ENCODE measurements at places on chromosomes 7 and 10. TPM values are rescaled to one million over a fixed set of nuclear protein-coding genes. Genes with fewer than 3 reads are reported as not detected.

BMPER gene
- total RNA-seq: not detected

SFXN3 gene
- 23.4 TPM for total RNA-seq

LAMB1 gene
- 418 TPM for total RNA-seq

OR2A5 gene
- not detected for total RNA-seq

UNC5B gene
- total RNA-seq: 22.4 TPM

SPDYE6 gene
- total RNA-seq: not detected

MCM10 gene
- 62.6 TPM for total RNA-seq

CDK6 gene
- 175 TPM for total RNA-seq

PWWP2B gene
- 17.8 TPM for total RNA-seq

HOXA13 gene
- 0.68 TPM for total RNA-seq

SLC16A9 gene
- 0.45 TPM for total RNA-seq

ANKRD1 gene
- 75.7 TPM for total RNA-seq

OR2A42 gene
- not detected for total RNA-seq

CNPY4 gene
- 10.1 TPM for total RNA-seq

TFEC gene
- 45.1 TPM for total RNA-seq

CPXM2 gene
- total RNA-seq: not detected

DNA sequence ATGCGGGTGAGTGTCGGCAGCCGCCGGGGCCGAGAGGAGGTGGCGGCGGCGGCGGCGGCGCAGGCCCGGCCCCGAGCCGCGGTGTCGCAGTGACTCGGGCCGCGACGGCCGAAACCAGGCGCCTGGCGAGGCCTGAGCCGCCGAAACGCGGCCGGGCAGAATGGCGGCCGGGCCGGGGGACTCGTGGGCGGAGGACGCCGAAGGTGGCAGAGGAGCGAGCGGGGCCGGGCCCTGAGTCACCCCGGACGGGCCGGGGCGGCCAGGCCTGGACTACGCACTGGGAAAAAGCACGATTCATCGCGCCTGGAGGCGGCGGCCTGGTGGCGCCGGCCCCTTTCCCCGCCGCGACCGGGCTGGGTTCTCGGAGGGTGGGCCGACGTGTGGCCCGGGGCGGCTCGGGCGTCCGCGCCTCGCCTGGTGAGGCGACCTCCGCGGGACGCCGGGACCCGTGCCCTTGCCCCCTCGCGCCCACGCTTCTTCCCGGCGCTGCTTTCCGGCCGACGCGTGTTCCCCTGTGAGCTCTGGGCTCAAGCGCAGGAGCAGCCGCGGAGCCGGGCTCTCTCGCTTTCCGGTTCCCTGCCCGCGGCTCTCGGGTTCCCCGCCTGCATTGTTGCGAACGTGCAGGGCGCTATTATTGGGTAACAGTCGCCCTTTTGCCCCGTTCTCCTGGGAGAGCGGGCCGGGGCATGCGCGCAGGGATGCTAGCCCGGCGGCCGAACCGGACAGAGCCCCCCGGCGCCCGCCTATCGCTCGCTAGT lies 500 bp downstream of the CUL1 start:
- peak; percentile 85 for DNase-seq

- no peak for DNase-seq
These were observed 6.2 kb downstream of the NET1 start for GRCh38 chr10:5418584-5418983.

GRCh38 chr7:127730658-127731276 lies 78.8 kb downstream of the SND1 start:
- DNase-seq: no peak

GRCh38 chr10:120221873-120222485 lies 235.0 kb upstream of the PLPP4 start:
- peak; percentile 62 for DNase-seq

- peak; percentile 38 for DNase-seq
These were observed at the start of gene ZNF467 for GRCh38 chr7:149773446-149774236. Gene ZNF467, minus strand, starts transcription at chr7:149773588. Its CDS starts 2,556 bp downstream, at chr7:149771032.

DNA sequence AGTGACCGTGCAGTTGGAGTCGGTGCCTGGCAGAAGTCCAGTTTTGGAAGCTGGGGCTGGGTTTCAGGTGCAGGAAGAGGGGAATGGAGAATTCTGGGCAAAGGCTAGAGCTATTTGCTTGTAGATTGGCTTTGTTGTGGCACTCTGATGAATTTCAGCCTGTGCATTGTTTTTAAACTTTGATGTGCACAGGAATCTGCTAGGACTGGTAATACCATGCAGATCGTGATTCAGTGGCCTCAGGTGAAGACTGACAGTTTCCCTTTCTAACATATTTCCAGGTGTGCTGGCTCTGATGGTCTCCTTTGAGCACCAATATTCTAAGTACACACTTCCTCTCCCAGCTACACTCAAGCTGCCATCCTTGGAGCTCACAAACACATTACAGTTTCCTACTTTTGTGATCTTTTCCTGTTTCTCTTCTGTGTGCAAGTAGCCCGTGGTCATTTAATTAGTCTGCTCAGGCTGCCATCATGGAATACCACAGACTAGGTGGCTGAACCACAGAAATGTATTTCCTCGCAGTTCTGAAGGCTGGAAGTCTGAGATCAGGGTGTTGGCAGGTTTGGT lies 55.6 kb downstream of the NOC3L start:
- DNase-seq: no peak

GRCh38 chr10:101858723-101859500 lies 15.3 kb upstream of the KCNIP2 start:
- no peak for DNase-seq

DNA sequence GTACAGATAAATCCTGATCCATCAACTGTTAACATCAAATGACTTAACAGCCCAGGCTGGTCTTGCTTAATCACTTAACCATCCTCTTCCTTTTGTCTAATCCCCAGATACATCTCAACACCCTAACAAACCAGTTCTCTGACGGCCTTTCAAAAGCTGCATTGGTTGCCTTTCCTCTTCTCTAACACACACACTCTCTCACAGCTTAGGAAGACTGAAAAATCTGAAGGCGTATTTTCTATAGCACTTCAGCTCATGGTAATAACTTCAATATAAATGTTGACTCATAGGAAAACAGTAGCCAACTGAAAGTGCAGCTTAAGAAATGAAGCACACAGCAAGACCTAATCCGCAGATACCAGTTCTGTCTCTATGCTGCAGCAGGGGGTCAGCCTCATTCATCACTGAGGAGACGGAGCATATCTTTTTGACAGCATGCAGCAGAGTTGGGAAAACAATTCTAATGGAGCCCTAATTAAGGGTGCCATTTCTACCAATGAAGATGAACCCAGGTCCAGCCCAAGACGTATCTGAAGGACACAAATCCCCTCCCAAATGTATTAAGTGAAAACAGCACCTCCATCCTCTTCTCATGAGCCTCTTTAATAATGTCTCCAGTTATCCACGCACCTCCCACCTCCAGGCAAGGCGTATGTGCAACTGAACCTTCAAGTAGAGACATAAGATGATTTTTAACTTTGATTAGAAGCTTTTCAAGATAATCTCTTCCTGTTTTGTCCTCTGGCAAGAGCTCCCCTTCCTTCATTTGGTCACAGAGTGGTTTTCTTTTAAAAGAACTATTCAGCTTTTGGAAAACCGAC lies 211.7 kb upstream of the NFE2L3 start:
- DNase-seq: no peak

GRCh38 chr7:13860734-13861133 lies 128.7 kb downstream of the ETV1 start:
- DNase-seq: no peak

DNA sequence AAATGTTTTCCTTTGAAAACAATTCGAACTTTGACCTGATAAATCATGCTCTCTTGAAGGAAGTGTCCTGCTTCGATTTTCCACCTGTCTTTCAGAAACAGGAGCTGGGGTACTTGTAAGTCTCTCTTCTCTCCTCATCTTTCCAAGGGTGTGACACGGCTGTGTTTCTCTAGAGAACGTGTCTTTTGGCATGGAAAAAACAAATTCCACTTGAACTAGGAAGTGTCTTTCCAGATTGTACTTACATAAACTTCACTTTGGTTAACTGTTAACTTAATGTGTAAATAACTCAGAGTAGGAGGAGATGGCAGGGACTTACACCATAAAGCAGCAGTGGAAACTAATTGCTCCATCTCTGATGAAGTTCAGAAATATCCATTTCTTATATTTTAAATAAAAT lies 4.2 kb upstream of the CALCR start:
- DNase-seq: no peak

DNA sequence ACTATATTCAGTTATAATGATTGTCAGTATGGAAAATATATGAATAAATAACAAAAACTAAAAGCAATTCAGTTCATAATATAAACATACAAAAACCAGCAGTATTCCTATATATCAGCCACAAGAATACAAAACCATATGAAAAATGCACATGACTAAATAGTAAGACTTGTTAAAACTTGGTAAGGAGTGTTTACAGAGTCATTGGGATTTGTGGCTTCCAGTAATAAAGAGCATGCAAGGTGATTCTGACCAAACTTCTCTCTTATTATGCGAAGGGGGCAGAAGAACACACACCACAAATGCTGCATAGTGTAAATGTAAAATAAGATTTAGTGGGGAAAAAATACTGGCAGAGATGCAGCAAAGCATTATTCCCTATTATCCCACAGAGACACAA lies 8.8 kb upstream of the CNOT4 start:
- DNase-seq: no peak

GRCh38 chr7:157211690-157212089 lies 73.0 kb downstream of the UBE3C start:
- DNase-seq: no peak

- no peak for DNase-seq
These were observed 385 bp downstream of the IGF2BP3 start for GRCh38 chr7:23469961-23470250.

- DNase-seq: peak; percentile 65
These were observed 28.6 kb downstream of the OGDH start for GRCh38 chr7:44634839-44635591.

GRCh38 chr7:116957874-116958273 lies 4.6 kb downstream of the ST7 start:
- no peak for DNase-seq

- DNase-seq: no peak
These were observed 260.1 kb upstream of the PODXL start for GRCh38 chr7:131816391-131817007.

GRCh38 chr7:44618753-44619152 lies 12.3 kb downstream of the OGDH start:
- peak; percentile 89 for DNase-seq

- DNase-seq: no peak
These were observed 1049.6 kb downstream of the GRM8 start for GRCh38 chr7:126203185-126203584.
